ENCODE measurements at places on chromosomes 1 and 21.
A peak's percentile ranks its signal among the peaks of the same experiment; 100 is the strongest.

DNA sequence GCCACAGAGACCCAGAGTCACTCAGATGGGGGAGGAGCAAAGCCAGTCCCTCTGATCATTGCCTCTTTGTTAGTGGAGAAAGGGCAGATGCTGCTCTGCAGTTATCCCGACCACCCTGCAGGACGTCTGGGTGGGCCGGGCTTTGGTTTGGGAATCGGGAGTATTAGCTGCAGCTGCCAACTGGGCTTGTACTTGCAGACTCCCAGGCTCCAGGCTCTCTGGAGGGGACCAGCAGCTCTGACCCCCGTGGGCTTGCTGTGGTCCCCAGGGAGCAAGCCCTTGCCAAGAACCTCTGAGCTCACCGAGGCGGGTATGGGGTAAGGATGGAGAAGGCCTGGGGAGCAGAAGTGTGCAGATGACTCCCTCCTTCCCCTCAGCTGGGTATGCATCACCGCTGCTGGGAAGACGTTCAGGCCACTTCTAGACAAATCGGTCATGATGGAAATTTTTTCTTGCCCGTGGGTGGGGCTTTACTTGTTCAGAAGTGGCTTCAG is 21.6 kb downstream of the MAPKAPK2 start:
- DNase-seq: no peak

DNA sequence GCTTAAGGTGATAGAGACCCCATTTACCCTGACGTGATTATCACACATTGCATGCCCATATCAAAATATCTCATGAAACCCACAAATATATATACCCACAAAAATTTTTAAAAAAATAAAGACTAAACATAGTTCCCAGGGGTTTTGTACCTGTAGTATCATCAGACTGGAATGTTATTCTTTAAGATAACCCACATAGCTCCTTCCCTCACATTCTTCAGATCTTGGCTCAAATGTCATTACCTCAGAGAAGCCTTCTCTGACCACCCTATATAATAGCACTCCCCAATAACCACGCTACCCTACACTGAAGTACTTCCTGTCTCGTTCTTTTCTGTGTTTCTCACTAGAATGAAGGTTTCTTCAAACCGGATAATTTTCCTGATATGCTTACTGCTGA is 138.3 kb upstream of the SNX7 start:
- DNase-seq: no peak

DNA sequence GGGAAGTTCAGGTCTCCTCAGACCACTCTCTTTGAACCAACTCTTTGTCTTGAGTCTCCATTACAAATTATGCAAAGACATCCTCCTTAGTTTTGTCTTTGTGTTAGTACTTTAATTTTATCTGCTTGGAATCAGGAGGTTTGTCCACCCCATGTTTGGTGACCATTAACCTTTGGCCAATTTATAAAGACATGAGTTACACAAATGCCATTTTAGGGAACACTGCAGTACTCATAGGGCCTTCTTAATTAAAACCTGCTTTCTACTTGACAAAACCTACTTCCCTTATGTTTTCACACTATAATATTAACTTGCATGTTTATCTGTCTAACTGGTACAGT is 7.9 kb upstream of the CDC73 start:
- no peak for DNase-seq

DNA sequence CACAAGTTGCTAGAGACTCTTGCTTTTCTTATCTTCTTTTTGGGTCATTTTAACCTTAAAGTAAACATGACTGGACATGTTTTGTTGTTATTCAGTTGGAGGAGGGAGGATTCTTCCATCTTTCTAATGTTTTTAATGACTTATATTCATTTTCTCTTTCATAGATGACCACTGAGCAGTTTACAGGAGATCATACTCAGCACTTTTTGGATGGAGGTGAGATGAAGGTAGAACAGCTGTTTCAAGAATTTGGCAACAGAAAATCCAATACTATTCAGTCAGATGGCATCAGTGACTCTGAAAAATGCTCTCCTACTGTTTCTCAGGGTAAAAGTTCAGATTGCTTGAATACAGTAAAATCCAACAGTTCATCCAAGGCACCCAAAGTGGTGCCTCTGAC is 11.9 kb downstream of the DYRK3 start:
- no peak for DNase-seq

DNA sequence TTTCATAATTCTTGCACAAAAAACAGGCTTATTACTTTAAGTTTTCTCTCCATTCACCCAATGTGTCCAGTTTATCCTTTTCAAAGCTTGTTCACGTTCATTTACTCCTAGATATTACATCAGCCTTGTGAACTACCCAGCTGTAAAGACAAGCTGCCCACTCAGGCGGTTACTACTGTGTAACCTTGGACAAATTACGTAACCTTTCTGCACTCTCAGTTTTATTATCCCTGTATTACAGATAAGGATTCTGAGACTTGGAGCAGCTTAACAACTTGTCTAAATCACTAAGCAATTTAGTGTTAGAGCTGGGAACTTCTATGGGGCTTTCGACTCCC is 20.5 kb upstream of the LPAR3 start:
- no peak for DNase-seq

GRCh38 chr1:61808968-61809367 is 66.7 kb downstream of the PATJ start:
- no peak for DNase-seq

DNA sequence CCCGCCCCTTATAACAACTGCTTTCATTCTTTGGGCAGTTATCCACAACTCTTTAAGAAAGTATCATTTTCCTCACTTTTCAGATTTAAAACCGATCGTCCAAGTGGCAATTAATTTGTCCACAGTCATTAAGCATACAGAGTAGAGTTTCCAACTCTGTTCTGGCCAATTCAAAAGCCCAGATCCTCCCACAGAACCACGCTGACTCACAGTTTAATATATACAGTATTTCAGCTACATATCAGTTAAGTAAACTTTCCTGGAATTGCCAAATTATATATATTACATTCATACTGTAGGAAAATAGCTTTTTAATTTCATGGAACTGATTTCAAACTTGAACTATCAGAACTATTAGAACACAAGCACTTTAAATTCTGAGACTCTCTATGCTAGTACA is 163.8 kb upstream of the ESRRG start:
- no peak for DNase-seq

DNA sequence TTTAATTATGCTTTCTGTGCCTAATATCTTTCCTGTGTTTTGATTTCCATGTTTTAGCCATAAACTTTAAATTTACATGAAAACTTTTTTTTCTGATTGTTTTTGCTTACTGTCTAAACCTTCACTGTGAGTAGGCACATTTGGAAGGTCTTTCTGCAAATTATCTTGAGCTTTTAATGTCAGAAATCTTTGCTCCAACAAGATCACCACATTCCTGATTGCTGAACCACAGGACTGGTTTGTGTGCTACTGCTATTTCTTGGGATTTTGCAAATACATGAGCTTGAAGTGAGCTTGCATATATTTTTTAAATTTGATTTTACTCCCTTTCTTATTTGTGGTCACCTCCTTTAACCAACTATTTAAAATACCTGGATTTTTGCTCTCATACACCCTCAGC is 61.3 kb downstream of the PTBP2 start:
- DNase-seq: no peak

GRCh38 chr1:68453060-68453670 is 3.4 kb upstream of the RPE65 start:
- no peak for DNase-seq

DNA sequence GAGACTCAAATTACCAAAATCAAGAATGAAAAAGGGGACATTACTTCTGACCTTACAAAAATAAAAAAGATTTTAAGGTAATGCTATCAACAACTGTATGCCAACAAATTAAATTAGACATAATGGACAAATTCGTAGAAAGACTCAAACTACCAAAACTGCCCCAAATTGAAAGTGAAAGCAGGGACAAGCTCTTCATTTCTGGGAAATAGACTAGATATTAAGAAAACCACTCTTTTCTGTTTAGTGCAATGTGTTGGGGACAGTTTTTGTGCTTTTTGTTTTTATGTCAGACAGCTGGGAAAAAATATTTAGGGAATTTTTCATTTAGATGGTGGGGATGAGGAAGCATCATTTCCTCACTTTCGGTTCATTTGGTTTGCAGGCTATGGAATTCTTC is 4.9 kb upstream of the GBP1 start:
- DNase-seq: no peak

DNA sequence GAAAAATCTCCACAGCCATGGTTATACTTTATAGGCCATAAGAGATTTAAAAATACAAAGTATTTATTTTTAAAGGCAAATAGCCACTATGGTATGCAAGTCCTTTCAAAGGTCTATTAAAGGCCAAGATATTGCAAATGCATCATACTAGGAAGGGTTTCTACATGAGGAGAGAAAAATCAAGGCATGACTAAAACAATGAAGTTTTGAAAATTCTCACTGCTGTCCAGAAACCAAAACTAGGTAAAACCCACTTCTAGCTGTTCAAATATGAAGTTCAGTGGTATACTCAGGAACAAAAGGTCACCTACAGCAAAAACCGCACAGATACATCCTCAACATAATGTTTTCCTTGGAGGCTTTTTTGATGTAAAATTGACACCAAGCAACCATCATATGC is 75.0 kb downstream of the EPS15 start:
- no peak for DNase-seq

DNA sequence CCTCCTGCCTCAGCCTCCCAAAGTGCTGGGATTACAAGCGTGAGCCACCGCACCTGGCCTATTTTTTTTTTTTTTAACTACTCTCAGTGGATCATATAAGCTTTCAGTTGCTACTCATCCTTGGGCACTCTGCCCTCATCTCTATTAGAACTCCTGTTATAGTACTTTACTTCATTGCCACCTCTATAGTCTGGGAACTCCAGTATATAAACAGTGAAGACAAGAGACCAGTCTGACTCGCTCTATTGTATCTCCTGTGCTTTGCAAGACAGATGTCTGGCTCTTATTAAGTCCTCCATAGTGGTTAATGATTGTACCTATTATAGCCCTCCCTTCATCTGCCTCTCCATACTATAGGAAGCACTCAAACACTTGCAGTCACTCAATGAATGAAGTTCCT is 15.1 kb downstream of the KHDRBS1 start:
- DNase-seq: no peak

GRCh38 chr1:13899856-13900255 is 199.9 kb downstream of the PRDM2 start:
- DNase-seq: no peak

DNA sequence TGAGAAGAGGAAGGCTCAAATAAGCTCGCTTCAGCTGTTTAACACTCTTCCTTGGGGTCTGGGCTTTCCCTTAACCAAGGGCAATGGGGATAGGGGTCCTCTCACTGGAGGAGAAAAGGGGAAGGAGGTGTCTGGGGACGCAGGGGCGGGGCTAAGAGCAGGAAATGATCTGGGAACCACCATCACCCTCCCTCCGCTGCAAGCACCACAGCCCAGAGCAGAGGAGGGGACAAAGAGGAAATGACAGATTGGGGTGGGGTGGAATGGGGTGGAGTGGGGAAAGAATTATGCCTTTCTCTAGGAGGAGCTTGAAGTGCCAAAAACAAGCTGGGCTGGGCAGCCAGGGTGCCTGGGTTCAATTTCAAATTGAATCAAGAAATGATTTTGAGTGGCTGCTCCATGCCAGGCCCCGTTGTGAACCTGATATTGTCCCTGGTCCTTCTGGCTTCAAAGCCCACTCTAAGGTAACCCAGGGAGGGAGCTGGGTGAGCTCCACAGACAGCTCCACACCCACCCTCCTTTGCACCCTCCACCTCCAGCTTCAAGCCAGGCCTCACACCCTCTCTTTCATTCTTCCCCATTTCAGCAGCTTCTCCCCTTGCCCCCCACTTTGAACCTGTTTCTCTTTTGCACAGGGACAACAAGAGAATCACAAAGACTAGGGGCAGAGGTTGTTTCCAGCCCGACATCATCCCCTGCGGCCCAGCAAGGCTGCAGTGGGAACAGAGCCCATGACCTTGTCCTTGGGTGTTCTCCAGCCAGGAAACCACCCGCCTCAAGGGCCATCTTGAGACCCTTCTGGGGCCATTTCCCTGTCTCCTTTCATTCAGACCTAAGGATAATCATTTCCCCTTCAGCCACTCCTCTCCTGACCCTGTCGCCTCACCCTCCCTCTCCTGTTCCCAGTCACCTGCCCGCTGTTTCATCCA is 1.1 kb downstream of the ARHGAP30 start:
- DNase-seq: no peak

- DNase-seq: no peak
These were observed 2.0 kb upstream of the SYT6 start for GRCh38 chr1:114155706-114156105.

- no peak for DNase-seq
These were observed 3.1 kb upstream of the MROH9 start for GRCh38 chr1:170932236-170932635.

DNA sequence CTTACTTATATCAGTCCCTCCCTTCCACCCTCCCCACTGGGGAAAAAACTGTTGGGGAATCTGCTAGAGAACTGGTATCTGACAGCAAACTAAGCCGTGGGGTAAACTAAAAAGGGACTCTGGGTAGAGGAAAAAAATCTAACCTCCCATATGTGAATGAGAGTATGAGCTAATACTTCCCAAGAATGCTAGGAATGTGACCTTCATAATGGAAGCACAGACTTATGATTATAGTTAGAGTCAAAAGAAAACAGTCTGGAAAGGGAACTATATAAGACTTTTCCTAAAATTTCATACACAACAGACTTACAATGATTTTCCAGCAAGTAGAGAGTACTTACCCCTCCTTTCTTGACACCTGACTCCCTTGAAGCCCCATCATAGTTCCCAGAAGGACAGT is 23.0 kb upstream of the RBBP5 start:
- DNase-seq: no peak

DNA sequence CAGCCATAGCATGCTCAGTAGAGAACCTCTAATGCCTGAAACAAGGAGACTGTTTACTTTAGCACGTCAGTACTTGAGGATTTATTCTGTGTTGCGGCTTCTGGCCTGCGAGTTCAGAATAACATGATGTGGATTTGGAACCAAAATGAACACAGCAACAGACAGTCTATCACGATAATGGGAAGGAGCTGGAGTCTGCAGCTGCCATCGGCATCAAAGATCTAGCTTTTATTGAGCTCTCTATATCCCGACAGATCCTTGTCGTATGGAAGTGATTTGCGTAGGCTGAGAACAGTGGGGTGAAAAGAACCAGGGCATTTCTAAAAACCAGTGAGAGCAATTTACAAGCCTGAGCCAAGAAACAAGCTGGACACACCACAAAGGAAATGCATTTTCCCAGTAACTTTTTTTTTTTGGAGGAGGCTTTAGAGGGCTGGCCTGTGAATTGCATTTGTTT is 294.2 kb downstream of the KIF26B start:
- peak; percentile 53 for DNase-seq

DNA sequence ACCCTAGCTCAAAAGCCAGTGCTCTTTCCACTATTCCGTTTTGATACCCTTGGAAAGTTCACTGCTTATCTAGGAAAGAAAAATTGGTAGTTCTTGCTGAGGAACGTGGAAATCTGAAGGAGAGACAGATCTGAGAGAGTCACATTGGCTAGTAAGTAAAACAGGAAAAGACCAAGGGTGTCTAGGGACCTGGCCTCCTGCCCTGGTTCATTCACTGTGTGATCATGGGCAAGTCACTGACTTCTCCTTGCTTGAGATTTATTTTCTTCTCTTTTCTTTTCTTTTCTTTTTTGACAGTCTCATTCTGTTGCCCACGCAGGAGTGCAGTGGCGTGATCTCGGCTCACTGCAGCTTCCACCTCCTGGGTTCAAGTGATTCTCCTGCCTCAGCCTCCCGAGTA is 90.8 kb downstream of the NFIA start:
- no peak for DNase-seq

Data from DMS153 (cell line).